Activated CD4-positive, alpha-beta T cell treated with anti-CD3 and anti-CD28 coated beads, Interleukin-2, amount 10 ng/mL, durations not matched to agents 7 days and 5 days (primary cell): ENCODE measurements at places on chromosomes 16 and 17.

DNA sequence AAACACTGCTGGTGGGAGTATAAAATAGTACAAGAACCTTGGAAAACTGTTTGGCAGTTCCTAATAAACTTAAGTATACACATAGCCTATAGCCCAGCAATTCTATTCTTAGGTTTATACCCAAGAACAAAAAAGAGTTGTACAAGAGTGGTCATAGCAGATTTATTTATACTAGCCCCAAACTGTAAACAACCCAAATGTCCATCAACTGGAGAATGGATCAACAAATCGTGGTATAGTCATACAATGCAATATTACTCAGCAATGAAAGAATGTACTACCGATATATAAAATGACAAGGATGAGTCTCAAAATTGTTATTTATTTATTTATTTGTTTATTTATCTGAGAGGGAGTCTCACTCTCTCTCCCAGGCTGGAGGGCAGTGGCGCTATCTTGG, 23.1 kb downstream of the GNGT2 start:
- no peak for DNase-seq

- DNase-seq: no peak
Measured at GRCh38 chr17:68482576-68483041, 25.3 kb upstream of the WIPI1 start.

DNA sequence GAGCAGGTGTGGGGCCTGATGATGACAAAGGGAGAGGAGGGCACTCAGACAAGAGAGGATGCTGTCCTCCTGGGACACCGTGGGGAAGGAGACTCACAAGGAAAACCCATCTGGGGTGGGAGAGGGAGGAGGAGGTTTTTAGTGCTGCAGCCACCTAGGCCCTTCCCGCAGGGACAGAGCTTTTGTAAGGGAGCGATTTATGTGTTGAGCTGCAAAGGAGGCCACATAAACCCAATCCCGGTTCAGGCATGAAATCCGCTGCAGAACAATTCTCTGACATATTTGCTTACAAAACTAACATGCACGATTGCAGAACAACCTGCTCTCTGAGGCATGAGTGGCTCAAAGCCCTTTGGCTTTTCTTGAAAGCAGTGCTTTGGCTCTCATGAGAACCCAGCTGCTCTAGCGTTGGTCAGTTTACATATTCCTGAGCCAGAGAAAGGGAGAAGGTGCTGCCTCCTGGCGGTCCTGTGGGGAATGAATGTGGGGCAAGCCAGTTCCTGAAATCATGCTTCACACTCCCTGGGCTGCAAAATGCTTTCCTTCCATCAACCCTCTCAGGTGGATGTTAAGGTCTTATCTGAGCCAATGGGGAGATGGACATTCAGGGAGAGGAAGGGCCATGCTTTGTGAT, 122.4 kb upstream of the NLRP1 start:
- peak; percentile 53 for DNase-seq

DNA sequence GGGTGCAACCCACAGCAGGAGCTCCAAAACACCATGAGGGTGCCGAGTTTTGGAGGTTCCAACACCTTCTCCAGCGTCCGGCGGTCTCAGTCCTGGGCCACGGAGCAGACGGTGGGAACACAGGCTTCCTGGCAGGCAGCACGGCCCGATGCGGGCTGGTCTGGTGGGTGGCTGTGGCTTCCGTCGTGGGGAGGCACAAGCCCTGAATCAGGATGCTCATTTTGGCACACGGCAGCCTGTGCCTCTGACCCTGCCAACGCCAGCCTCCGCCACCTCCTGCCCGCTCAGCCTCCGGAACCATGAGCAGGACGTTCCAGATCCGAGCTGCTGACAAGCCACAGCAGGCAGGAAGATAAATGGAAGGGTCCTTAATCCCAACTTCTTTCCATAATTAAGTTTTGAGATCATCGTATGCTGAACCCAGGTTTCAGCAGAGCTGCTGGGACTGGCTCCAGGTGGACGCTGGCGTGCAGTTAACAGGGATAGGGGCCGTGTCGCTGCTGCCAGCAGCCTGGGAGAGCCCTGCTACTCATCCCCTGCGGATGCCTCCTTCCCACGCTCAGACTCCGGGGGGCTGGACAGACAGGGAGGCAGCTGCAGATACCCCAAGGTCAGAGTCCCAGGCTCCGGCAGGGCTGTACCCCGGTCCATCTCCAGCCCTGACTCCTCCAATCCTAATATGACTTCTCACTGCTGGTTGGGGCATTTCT, 136.6 kb downstream of the ENGASE start:
- DNase-seq: no peak

- no peak for DNase-seq
Measured at GRCh38 chr17:80503921-80504320, 27.5 kb upstream of the NPTX1 start.

- no peak for DNase-seq
Measured at GRCh38 chr16:2516391-2517240, 2.9 kb downstream of the ATP6V0C start.

GRCh38 chr16:4401094-4401501, 15.3 kb downstream of the CORO7 start:
- no peak for DNase-seq

- DNase-seq: no peak
Measured at GRCh38 chr16:11374255-11374654, 29.0 kb downstream of the RMI2 start.

- no peak for DNase-seq
Measured at GRCh38 chr16:79320956-79321355, 279.6 kb downstream of the MAF start.

- no peak for DNase-seq
Measured at GRCh38 chr17:56182081-56182480, 28.8 kb downstream of the ANKFN1 start.

DNA sequence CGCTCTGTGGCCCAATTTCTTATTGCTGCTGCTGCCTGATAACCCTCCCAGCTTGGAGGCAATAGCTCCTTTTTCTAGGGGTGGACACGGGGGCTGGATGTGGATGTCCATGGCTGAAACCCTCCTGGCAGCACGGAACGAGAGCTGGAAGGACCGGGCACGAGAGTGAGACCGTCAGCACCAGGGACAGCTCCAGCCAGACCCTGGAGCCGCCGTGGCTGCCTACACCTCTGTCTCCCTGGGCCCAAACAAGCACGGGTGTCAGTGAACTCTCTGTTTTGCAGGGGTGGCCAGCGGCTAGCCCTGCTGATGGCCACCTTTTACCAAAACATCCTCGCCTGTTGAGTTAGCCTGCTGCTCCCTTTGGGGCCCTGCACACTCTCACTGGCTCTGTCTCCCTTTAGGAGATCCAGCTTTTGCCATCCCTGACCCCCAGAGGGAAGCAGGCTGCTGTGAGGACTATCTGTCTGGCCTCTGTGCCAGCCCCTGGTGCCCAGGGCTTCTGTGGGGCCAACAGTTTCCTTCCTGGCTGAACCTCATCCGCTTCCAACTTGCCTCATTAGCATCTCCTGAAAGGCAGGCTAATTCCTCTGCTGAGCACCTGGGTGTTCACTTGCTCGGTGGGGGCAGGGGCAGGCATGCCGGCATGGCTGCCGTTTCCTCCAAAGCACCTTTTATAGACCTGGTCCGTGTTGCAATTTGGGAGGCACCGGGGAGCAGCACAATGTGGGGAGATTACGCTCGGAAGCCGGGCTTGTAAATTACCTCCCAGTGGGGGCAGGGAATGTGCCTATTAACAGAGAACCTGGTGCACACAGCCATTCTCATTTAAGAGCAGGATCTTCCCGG, 118.1 kb downstream of the ENGASE start:
- peak; percentile 43 for DNase-seq
